ENCODE measurements at places on chromosomes 7 and 10.

GRCh38 chr10:30270247-30270646 lies 78.8 kb downstream of the MTPAP start:
- DNase-seq: no peak

DNA sequence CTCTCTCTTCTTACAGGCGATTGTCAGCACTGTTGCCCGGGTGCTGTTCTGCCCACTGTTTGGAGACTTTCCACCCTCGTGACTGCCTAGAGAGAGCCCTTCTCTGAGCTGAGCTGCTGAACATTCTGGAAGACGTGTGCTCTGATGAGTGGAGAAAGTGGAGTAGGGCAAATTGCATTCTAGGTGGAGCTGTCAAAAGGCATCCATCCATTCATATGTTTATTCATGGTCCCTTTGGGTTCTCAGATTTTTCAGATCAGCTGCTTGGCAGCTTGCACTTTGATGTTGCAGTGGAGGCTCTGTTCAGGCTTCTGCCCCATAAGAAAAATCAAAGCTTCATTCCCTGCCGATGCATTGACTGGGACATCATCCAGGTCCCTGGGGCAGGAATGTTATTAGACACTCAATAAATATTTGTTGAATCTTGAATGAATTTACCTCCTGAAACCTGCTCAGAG lies 120.7 kb upstream of the EEPD1 start:
- DNase-seq: no peak

DNA sequence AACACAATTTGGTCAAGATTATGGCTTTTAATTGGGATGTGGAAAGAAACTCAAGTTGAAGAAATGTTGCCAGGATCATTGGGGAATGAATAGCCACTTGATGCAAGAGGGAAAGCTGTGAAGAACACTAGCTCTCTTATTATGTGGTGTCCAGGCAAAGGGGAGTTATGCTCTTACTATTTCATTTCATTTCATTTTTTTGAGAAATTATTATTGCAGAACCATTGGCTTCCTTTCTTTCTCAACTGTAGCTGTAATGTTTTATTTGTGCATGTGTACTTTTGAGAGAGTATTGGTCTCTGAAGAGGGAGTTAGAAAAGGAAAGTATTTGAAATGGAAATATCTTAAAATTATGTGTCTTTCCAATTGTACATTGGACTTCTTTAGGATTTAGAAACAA lies 312.6 kb upstream of the BMPER start:
- no peak for DNase-seq

DNA sequence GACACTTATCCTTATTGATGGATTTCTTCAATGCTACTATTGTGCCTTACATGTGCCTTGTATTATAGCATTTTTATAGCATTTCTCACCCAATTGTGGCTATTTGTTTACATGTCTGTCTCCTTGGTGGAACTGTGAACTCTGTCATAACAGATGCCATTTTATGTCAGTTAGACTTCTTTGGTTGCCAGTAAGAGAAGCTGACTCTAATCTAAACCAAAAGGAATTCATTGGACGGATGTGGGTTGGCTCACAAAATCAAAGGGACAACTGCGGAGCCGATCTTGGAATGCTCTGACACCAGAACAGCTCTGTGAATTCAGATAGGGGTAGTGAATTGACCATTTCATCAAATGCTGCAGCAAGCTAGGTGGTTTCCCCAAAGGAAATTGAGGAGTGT lies 15.0 kb downstream of the GARIN1A start:
- DNase-seq: no peak

DNA sequence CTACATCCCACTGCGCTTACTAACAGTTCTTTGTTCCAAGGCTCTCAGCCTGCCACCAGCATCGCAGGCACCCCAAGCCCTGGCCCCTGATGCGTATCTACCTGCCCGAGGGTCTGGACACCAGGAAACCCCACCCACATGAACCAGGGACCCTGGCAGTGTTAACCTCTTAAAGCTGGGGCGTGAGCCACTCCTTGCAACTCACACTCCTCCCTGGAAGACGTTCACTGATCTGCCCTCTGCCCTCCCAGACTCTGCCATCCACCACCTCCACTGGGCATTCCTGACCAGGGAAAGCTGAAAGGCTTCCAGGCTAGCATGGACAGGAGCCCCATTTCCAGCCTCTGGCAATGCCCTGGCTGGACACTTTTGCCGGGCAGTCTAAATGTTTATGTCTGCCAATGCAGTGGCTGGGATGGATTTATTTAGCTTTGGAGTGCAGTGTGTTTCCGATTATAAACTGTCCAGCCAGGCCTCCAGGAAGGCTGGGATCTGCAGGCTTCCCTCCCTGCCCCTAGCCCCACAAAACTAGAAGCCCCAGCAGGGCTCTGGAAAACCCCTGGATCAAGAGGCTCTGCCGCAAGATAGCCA lies 117.5 kb downstream of the NEURL1 start:
- no peak for DNase-seq

GRCh38 chr7:158957921-158958491 lies 101.6 kb downstream of the DYNC2I1 start:
- peak; percentile 37 for DNase-seq

DNA sequence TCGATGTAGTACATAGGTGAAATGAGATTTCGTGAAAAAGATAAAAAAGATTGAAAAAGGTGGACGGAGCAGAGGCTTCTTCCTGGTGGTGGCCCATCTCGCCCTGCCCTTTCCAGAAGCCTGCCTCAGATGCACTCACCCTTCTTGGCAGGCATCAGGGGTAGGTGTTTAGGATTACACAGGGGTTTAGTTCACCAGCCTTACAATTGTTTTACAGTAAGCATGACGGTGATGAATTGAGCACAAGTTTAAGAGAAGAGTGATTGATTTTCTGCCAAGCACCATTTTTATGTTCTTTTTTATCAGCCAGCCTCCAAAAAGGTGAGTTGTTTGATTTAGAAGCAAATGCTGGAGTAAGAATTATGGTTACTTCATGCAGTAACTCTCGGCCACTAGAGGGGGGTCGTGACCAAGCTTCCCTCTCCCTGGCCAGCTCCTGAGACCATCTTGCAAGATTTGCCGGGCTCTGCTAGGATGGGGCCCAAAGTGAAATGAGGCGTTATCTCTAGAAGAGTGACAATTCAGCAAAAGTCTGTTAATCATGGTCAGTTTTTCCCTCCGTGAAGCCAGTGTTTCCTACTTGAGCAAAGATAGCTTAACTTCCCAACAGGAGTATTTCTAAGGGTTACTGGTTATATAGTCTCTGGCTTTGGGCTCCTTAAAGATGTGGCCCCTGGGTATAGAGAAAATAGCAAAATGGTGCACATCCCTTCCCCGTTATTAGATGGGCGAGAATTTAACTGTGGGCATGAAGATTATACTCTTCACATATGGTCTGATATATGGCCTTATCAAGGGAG lies 228.8 kb downstream of the BMPER start:
- DNase-seq: peak; percentile 13

DNA sequence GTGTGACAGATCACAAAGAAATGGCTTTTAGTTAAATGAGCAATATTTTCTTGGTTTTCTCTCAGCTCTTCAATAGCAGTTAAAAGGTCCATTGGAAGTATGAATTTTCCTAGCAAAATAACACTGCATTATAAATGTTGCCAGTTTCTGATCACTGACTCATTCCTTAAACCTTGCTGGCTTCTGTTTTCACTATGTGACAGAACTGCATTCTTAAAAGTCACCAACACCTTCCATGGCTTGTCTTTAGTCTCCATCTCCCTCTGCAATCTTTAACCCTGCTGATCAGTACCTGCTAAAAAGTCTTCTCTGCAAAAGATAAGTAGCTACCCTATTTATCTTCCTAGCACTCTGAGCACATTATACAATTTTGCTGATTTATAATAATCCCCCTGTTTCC lies 405.0 kb upstream of the LRRN3 start:
- no peak for DNase-seq

- no peak for DNase-seq
These were observed 56.4 kb downstream of the TBXAS1 start for GRCh38 chr7:139885511-139885910.

DNA sequence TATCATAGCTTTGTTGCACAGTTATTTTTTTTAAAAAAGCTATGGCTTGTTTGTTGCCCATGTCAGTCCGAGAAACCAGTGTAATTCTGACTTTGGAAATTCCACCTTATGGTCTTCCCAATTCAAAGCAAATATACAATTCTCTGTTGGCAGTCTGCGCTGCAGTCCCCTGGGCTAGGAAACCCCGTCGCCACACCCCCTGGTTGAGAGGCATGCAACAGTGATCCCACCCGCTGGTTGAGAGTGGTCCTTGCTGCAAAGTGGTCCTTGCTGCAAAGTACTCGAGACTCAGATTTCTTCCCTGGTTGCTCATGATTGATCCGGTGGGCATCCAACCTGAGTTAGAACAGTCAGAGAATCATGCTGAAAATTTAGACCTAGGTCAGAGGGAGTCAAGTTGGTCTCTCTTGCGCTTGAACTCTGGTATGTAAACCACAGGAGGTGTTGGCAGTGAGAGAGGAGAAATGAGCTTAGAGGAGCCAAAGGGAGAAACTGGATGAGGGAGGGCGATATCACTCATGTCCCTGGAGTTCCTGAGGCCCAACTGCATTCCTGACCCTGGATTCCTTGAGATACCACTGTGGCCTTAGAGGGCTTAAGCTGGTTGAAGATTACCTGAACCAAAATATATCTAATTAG lies 45.0 kb upstream of the STK17A start:
- no peak for DNase-seq

DNA sequence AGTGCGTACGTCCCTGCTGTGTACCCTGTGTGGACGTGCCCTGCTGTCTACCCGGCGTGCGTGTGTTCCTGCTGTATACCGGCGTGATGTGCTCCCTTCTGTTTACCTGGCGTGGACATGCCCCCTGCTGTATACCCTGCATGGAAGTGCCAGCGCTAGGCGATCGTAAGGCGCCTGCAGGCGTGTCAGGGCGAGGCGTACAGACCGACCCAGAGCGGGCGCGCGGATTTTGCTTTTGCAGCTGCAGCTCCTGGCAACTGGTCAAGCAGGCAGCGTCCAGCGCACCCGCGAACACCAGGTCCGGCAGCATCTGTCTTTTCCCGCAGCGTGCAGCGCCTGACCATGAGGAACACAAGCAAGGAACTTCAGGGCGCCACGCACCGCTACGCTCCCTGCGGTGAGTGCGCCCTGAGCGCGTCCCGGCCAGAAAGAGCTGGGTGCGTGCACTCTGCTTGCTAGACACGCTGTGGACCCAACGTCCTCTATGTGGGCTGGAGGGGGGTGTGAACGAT lies 680 bp downstream of the C7orf57 start:
- DNase-seq: no peak

DNA sequence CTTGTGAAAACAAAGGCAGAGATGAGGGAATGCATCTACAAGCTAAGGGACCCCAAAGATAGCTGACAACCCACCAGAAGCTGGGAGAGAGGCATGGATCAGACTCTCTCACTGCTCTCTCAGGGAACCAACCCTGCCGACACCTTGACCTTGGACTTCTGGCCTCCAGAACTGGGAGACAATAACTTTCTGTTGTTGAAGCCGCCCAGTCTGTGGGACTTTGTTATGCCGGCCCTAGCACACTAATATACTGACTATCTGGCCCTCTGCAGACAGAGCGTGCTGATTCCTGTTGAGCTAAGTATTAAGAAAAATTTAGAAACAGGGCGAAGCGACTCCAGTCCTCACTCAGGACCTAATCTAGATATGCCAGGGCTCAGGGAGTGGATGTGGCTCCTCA lies 144.3 kb upstream of the TCF7L2 start:
- no peak for DNase-seq

- DNase-seq: no peak
These were observed 9.1 kb upstream of the PAX2 start for GRCh38 chr10:100736144-100736808.

DNA sequence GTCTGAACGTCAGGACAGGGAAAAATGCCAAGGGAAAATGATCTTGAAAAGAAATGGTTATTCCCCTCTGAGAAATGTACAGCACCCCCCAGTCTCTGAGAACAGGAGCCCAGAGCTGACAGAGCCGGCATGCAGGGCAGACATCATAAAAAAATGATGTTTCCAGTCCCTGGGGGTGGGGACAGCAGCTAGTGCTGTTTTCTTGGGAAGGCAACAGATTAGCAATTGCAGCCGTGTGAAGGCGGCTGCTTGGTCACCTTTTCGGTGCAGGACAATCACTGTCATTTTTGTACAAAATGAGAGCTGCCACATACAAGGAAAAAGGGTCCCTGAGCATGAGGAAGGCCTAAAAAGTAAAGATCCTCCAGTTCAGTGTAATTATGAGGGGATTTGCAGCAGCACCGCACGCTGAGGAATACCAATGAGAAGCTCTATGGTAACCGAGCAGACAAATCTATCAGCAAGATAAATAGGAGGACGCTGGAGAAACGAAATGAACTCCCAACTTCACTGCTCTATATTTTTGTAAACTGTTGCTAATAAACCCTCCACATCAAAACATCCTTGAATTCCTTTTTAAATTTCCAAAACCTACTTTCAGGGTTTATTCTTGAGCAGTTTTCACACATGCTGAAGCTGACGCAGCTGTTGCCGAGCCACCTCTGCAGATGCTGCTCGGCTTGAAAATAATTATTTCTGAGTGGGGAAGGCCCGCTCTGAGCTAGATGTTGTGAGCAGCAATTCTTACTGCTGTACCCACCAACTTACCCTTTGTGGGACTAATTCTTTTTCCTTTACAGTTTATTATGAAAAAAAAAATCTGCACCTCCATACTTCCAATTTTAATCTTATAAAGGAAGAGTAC lies 98.2 kb upstream of the NEBL start:
- no peak for DNase-seq

- DNase-seq: no peak
These were observed 174.3 kb downstream of the EMX2 start for GRCh38 chr10:117716889-117717288.

DNA sequence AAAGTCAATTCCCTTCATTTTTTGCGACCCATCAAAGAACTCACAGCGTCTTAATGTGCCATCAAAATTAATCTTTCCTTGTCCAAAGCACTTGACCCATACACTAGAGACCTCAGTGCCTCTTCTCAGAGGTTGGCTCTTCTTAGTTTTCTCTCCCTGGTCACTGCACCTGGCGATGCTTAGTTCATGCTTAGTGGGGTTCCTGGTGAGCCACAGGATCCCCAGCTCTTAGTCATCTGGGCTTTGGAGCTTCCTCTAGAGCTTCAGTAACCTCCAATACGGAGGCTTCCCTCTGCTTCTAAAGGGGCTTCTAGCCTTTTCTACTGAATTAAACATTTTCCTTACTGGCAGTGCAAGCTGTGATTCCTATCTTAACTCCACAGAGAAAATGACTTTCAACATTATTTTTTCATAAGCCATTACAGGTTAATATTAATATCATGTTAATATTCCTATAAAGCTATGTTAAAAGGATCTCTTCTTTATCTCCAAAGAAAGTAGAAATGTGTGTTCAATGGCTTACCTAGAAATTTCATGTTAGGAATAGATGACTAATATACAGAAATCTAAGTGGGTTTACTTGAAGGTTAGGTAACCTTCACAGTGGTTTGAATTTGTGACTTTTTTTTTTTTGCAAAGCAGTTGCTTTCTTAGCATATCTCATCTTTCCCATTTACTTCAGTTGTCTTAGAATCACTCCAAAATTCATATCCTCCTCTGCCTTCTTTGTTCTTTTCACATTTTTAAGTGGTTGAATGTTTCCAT lies 295.2 kb downstream of the CAMK1D start:
- peak; percentile 19 for DNase-seq

DNA sequence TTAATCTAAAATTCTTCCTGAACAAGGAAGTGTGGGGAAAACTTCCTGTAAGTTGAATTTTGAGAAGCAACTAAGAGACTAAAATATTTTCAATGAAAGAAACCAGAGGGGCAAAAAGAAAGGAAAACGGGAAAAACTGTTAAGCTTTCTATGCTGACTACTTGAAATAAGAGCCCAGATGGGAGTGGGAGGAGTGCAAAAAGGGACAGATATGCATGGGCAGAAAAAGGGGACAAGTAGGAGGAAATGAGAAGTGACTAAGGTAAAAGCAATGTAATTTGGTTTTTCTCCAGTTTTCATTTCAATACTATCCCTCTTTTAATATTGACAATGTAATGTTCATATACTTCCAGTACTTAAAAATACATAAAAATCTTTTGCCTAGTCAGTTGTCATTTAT lies 11.1 kb downstream of the OGA start:
- DNase-seq: no peak

Data from activated CD4-positive, alpha-beta T cell treated with anti-CD3 and anti-CD28 coated beads, Interleukin-2, Interleukin-4, amounts not matched to agents 100 ng/mL and 50 ng/mL, durations not matched to agents 16 hours and 8 hours (primary cell).